ENCODE measurements at places on chromosomes 2 and 18. TPM values are rescaled to one million over a fixed set of nuclear protein-coding genes. Genes with fewer than 3 reads are reported as not detected.

The REG1B gene
- not detected for total RNA-seq

The NABP1 gene
- 6.1 TPM for total RNA-seq

The NDUFAF7 gene
- 41.4 TPM for total RNA-seq

The CKAP2L gene
- total RNA-seq: 42.1 TPM

The IL1RN gene
- total RNA-seq: not detected

The MAB21L4 gene
- not detected for total RNA-seq

The SMC6 gene
- total RNA-seq: 50.0 TPM

The ONECUT2 gene
- total RNA-seq: 3.4 TPM

The PLCL1 gene
- not detected for total RNA-seq

GRCh38 chr2:200757399-200757798 lies 54.3 kb upstream of the BZW1 start:
- no peak for DNase-seq

GRCh38 chr2:165312999-165313398 lies 73.8 kb downstream of the SCN2A start:
- no peak for DNase-seq

GRCh38 chr2:102193074-102193473 lies 6.3 kb downstream of the IL1RL2 start:
- no peak for DNase-seq

GRCh38 chr2:135585586-135585985 lies 54.3 kb downstream of the R3HDM1 start:
- DNase-seq: no peak

- no peak for DNase-seq
Measured at GRCh38 chr18:1668279-1668678, 763.6 kb downstream of the ADCYAP1 start.

DNA sequence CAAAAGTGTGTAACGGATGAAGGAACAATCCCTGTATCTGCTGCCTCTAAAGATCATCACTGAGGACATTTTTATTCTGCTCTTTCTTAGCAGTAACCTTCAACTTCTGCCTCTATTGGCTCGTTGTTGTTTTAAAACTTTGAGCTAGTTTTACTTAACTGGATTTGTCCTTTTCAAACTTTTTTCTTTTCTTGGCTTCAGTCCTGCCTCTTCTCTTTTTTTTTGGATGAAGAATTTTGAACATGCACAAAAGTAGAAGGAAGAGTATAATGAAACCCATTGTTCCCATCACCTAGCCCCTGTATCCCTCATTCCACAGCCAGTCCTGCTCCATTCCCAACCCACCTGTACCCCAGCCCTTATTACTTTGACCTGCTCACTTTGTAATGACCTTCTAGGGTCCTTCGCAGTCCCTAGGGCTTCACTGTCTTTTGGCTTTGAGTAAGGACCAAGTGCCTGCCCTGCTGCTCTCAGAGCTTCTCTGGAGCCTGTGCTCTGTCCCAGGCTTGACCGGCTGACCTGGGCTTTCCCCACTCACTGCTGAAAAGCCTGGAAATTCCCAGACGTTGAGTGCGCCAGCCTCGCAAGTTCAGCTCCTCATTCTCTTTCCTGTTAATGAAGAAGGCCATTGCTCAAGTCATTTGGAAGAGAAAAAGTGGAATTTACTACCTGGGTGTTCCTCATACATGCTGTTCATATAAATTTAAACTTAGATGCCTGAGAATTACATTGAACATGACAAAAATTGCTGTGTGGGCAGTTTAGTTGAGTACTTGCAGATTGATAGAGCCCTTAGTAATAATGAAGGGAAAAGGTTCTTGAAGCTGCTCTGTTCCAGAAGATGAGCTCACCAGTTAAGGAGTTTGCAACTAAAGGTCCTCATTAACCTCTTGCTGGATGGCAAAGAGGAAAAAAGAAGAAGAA lies 149.3 kb upstream of the ALPP start:
- DNase-seq: peak; percentile 49

- DNase-seq: no peak
Measured at GRCh38 chr2:234446404-234447076, 50.3 kb downstream of the ARL4C start.

DNA sequence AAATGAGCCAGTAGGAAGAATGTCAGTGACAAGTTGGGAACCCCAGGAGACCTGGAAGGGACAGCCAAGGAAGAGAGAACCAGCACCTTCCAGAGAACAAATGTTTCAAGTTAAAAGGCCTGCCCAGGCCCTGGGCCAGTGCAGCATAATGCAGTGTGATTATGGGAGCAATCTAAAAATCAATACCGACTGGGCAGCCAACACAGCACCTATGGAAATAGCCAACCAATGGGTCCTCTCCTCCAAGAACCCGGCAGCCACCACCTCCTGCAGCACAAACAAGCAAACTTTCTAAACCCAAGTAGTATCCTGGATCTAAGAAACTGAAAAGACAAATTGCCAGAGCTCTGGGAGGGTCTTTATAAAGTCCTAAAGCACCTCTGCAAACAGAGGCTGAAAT lies 71.7 kb downstream of the CLHC1 start:
- DNase-seq: no peak

GRCh38 chr2:100250645-100251044 lies 71.7 kb downstream of the LONRF2 start:
- DNase-seq: no peak

DNA sequence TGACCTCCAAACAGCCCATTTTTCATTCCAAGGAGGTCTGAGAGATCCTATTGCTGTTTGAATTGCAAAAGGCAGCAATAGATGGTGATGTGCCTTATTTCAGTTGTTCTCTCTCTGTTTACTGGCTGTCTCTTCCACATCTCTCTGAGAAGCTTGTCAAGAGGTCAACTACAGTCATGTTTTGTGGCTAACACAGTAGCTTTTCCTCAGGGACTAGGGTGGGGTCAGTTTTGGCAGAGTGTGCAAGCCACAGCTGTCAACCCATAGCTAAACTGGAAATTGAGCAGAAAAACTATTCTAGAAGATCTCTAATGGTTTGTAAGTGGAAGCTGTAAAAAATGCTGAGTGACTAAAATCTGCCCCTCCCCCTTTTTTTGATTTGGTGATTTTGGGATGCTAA lies 67.1 kb downstream of the DIS3L2 start:
- DNase-seq: no peak

GRCh38 chr18:10477121-10477862 lies 22.9 kb downstream of the APCDD1 start:
- DNase-seq: no peak

- DNase-seq: no peak
Measured at GRCh38 chr2:136363470-136363869, 245.5 kb upstream of the CXCR4 start.

GRCh38 chr2:55164534-55165480 lies 67.3 kb downstream of the CLHC1 start:
- no peak for DNase-seq

GRCh38 chr2:45288532-45289417 lies 279.5 kb upstream of the SIX2 start:
- DNase-seq: no peak

DNA sequence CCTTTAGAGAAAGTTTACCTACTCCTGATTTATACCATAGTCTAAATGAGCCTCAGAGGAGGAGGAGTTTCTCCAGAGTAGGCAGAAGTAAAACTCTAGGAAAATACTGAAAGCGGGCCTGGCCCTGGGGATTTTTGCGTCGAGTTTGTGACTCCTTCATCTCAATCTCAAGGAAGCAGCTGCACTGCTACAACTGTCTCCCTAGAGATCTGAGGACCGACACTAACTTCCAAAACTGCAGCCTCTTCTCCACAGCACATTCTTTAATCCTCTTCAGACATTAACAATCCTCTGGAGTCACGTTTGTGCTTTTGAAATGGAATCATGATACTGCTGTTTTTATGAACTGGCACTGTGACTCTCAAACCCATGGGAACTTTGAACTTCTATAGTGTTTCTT lies 281.4 kb downstream of the KCNS3 start:
- no peak for DNase-seq

DNA sequence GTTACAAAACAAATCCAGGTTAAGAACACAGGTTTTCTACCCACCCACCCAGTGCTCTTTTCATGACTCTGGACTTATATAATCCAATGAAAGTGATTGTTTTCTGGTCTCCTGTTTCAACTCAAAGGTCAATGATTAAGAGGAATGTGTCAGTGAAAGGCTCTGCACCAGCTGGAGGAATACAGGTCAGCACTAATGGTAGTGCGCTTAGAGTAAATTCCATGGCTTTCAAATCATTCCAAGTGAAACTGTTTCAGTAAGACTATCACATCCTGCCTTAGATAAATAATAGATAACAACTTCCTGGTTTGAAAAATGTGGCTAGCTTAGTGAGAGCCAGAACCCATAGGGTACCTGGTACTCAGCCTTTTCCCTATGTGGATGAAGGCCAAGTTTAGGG lies 47.8 kb downstream of the SLC9A4 start:
- no peak for DNase-seq

- DNase-seq: no peak
Measured at GRCh38 chr2:53739032-53739431, 28.6 kb upstream of the CHAC2 start.

- peak; percentile 54 for DNase-seq
Measured at GRCh38 chr2:151051574-151052220, 210.0 kb downstream of the RBM43 start.

DNA sequence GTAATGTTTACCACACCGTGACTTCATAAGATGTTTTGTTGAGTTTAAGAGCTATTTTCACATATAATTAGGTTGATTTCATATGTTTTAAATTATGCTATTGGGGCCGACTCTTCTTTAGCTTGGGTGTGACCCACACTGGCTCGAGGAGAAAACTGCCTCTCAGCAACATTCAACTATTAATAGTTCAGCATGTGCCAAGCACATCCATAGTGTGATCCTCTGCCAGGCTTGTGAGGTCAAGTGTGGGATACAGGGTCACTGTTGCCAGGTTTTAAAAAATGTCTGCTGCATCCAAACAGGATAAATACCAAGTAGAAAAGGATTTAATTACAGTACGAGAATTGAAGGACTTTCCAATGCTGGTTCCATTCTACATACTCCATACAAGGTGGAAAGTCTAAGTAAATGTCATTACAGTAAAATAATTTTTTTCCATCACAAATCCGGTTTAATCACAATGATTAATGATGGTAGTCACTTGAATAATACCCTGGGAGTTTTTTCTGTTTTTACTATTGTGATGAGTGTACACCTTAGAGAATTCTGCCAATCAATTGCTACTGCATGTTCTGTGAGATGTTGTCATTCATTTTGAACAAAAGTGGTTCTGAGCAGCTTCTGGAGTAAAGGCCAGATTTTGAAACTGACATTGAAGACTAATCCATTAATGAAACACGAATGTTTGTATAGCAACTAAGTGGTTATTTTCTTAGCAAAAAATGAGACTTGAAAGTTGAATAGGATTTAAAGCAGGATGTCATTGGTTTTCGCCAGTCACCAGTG lies 84.5 kb downstream of the ABI2 start:
- no peak for DNase-seq

Data from endodermal cell (in vitro differentiated cells).